ENCODE measurements at places on chromosomes 3 and 15.

DNA sequence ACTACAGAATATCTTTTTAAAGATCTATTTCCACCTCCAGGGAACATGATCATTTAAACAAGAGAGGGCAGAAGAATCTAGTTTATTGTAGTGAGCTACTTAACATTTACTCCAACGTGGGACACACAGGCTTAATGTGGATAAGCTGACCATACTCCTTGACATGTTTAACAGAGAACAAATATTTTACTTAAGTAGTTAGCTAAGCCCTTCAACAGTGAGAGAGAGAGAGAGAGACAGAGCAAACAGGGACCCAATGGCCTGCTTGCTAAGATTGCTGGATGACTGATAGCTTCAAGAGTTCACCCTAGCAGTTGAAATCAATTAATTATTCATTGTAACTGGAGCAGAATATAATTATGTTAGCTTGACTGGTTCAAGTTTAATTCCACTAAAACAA, 158.6 kb downstream of the ADAM10 start:
- DNase-seq, result no peak

- no peak for DNase-seq
These were observed 73.6 kb upstream of the ACAD9 start for GRCh38 chr3:128805772-128806171.

DNA sequence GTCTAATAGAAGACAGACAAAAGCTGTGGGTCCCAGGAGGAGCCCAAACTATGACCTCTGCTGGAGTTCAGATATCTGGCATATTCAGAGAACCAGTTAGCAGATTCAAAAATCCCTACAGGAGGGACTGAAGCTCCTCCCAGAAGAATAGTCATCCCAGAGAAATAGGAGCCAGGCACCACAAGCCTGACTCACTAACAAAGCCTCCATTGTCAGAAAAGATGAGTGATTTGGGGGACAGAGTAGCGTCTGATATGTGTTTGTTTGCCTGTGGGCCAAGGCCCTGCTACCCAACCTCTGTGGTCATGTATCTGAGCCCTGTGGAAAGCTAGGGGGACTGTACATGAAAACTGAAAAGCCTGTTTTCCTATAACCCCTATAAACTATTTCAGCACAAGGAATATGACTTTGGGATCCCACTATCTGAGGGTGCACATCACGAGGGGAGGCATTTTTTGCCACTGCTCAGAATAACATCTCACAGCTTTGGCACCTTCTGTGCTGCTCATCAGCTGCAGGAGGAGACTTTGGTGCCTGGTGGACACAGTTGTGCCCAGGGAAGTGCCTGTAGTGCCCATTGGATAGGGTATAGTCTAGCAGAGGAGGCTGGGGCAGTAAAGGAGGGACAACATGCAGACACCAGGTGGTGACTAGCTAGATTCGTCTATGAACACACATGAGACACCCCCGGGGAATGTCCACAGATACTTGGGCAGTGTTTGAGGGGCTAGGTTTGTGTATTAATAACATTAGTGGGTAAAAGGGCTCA, 9.7 kb upstream of the LARP6 start:
- DNase-seq, result peak; percentile 74

GRCh38 chr3:89101251-89101650, 6.2 kb upstream of the EPHA3 start:
- no peak for DNase-seq

GRCh38 chr3:173510565-173510964, 113.0 kb downstream of the NLGN1 start:
- no peak for DNase-seq

DNA sequence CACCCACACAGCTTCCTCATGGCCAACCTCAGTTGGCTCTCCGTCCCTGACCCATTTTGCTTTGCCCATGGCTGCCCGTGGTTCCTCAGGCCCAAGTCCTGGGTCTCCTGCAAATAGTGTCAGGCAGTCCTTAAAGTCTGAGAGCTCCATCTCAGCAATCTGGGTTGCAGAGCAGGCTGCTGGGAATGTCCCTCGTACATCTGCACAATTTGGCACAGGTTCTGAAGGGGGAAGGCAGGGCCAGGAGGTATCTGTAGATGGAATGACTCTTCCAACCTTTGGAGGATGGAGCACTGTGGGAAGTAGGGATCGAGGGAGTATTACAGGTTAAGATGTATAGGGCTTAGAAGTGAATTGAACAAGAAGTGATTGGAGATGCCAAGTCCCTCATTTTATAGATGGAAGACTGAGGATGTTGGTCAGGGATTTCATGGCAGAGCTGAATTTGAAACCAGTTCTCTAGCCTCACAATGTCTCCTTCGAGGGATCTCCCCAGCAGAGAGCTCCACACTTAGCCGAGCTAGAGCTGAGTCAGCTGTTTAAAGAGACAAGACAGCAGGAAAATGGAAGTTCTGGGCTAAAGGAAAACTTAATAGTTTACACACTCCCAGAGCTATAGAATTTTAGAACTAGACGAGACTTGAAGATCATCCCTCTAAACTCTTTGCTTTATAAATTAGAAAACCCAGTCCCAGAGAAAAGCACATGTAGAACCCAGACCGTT, 9.2 kb downstream of the CKMT1A start:
- no peak for DNase-seq

DNA sequence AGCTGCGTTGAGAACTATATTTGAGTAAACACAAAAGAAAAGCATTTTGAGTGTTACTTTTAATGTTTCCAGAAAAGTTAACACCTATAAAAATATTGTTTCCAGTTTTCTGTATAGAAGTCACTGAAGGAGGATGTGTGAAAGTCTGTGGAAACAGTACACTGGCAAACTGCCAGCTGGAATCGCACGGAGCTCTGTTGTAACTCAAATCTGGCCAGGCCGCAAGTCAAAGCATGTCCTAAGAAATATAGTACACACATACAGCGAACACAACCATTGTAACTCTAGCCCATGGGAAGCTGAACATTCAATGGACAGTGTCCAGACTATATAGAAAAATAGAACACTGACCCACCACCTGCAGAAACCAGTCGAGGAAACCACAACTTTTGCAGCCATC, 657.2 kb downstream of the FHIT start:
- no peak for DNase-seq

- DNase-seq, result no peak
These were observed 14.8 kb upstream of the ZNF639 start for GRCh38 chr3:179308001-179308400.

DNA sequence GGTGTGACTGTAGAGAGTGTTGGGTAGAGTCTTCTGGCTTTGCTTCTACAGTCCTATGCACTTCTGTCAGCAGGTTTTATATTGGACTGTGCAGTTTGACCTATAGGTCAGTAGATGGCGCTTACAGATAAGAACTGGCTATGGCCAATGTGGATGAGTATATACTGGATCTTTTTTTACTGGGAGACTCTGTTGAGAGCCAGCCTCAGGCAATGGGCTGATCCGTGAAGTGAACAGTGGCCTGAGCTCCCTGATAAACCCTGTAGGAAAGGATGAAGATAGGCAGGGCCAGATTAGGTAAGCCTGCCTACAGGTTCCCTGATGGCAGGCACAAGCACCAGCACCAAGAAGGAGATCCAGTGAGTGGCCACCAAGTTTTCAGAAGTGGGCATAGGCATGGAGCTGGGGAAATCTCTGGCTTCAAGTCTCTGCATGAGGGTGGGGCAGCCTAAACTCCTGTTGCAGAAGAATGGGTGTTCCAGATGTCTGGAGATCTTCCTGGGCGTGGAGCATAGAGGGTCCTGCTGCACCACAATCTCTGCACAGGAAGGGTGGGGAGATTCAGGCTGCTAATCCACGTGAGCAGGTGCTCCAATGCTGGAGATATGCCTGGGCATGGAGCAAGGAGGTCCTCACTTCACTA, 326.0 kb upstream of the SGO1 start:
- DNase-seq, result peak; percentile 35

DNA sequence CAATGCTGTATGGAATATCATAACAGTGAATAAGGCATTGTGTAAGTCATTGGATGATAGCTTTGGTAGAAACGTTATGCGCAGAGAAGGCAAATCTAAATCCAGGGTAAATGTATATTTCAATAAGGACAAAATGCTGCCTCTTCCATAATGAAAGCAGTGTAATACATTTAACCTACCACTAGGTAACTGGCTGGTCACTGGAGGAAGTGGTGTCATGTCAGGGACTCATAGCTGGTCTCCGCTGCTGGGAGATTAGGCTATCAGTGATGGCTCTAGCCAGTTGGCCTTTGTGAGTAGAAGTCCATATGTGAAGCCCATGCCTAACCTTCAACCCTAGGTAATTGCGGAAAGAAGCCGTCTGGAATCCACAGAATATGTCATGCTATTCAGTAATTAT, 140.9 kb downstream of the NLGN1 start:
- no peak for DNase-seq

DNA sequence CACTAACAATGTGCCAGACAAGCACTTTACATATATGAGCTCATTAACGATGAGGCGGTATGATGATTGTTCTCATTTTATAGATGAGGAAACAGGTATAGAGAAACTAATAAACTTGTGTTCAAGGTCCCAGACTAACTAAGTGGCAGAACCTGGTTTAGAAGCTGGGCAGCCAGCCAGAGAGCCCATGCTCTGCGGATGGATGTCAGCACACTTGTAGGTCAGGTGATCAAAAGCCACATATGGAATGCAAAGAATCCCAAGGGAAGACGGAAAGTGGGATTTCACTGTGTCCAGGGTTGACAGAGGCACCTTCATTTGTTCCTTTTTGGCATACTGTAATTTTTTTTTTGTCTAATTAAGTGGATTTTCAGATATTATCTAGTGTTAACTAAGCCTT, 103.7 kb downstream of the EFL1 start:
- DNase-seq, result no peak

- no peak for DNase-seq
These were observed 14.1 kb downstream of the CYP1A2 start for GRCh38 chr15:74762791-74763150.
